GOT3 (cell line): ENCODE measurements at places on chromosomes 1 and 21.

DNA sequence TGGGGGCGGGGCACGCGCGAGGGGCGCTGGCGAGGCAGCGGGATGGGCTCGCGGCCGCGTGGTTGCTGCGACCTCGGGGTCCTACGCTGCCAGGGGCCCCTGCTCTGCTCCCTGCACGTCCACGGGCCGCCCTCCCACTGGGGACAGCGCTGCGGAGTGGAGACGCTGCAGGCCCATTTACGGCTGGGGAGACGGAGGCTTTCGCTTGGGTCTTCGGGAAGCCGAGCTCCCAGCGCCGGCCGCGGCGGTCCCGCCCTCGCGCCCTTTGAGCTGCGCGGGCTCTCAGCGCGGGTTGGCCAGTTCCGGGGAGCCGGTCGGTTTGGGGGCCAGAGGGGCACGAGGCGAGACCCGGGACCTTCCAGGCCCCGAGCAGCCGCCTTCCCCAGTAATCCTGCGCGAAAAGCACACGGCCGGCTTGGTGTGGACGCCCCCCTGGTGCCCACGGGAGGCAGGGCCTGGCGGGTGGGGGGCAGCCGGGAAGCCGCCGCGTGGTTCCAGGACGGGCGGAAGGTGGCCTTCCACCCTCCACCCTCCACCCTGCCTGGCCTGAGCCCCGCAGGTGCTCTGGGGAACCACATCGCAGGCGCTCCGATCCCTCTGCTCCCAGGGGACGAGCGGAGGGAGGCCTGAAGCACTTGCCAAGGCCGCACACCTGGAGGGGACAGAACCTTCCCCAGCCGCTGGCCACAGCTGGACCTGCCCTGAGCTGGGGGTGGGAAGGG is 570 bp upstream of the PEX10 start:
- no peak for DNase-seq

- DNase-seq = peak; percentile 28
Measured at GRCh38 chr1:205493241-205494085, 11.0 kb upstream of the CDK18 start.

DNA sequence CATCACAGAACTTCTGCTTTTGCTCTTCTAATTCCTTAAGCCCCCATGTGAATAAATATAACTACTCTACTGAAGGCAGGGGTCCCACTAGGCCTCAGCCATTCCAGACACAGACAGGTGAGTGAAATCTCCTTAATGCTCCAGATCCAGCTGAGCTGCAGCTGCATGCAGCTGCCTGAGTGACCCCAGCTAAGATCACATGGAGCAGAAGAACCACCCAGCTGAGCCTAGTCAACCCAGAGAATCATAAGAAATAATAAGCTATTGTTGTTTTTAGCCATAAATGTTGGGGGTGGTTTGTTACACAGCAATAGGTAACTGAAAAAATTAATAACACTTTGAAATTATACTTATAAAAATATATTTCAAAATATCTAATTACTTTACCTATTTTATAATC is 220.3 kb downstream of the SIPA1L2 start:
- no peak for DNase-seq

GRCh38 chr21:42375506-42375905 is 9.2 kb upstream of the TFF1 start:
- no peak for DNase-seq
